Peyer's patch (tissue), 4 donors: ENCODE measurements at places on chromosomes 2 and 18.

- DNase-seq = no peak
Measured at GRCh38 chr2:205177546-205177945, 504.8 kb upstream of the NRP2 start.

DNA sequence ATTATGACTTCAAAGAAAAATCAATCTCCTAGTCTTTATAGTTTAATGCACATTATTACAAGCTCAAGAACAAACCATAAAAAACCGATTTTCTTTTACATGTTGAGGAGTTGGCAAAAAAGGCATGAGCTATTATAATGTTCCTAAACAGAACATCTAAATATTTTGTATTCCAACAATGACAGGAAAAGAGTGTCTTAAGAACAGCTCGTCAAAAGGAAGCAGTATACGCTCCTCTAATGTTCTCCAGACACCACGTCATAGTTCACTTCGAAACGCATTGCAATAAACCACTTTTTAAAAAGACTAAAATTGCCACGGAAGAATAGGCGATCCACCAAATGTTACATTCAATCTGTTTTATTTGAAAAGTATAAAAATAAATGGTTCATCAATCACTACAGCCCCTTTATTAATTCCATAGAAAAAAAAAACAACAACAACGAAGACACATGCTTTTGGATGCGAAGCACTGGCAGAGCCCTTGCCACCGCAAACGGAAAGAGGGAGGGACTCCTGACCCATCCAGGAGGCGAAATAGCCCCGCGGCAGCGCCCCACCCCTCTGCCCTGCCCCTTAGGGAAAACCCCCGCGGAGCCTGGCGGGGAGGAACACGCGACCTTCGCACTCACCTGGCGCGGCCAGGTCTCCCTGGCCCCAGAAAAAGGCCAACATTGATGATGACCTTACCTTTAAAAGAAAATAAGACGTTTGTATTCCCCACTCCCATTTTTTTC, 45.8 kb downstream of the MBP start:
- DNase-seq = no peak

GRCh38 chr2:157868993-157869392, 7.1 kb downstream of the ACVR1 start:
- no peak for DNase-seq

- no peak for DNase-seq
Measured at GRCh38 chr18:45252474-45252873, 362.8 kb upstream of the SLC14A2 start.

DNA sequence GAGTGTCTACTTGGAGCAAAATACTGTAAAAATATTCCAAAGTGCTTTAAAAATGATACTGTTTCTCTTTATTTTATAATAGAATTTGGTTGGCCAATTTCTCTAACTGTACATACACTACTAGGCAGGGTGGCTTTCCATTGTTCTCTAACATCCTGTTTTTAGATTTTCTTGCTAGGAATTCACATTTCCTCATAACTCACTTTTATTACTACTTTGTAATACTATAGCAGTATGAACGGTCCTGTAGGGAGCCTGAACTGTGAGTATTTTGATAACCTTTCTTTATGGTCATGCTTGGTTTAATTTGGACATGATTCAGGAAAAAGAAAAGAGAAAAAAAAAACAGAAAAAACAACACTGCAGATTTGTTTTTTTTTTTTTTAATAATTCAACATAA, 37.8 kb downstream of the GCG start:
- DNase-seq = no peak

- DNase-seq = peak; percentile 55
Measured at GRCh38 chr18:12391487-12392165, 14.6 kb upstream of the AFG3L2 start.

GRCh38 chr2:179875864-179876263, 14.5 kb upstream of the ZNF385B start:
- DNase-seq = no peak

DNA sequence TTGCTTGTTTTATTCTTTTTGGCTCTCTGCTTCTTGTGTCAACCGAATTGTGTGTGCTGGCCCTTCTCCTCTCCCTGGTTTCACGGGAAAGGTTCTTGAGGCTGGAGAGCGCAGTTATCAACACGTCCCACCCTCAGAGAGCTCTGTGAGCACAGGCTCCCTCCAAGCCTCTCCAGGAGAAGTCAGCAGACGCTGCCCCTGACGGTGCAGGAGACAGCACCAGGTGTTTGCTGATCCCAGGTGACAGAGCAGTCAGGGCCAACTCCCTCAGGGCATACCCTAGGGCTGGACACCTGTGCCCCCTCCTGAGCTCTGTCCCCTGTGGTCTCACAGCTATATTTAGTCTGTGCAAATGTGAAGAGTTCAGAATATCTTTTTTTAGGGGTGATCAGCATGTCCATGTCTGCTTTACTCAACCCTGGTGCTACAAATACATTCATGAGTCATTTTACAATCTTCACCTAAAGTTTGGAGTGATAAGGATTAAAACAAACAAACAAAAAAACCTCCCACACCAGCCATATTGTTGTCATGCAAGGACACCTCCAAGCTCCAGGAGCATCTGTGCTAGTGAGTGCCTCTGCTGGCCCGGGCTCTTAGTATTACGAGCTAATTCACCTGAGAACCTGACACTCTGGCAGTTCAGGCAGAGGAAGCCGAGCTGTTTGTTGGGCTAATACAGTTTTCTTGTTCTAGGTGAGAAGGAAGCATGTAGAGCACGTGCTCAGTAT, 65.9 kb upstream of the TMEM200C start:
- no peak for DNase-seq

- no peak for DNase-seq
Measured at GRCh38 chr2:218607436-218608115, at the start of gene PLCD4. PLCD4 (plus strand) TSS chr2:218607899; CDS start chr2:218615740, 7,841 bp downstream.

DNA sequence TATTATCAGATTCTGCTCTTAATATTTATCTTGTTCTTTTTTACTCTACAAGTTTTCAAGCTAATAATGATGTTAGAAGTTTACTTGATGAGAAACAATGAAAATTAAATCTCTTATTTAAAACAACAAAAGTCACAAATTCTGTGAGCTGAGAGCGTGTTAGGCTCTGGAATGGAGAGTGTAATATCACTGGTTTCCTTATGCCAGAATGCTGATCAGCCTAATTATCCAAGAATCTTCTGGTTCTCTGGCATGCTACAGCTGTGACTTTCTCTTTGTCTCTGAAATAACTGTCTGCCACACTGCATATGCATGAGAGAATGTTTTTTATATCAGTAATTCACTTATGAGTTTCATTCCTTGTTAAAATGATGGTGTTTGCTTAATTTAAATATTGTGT, 236.7 kb downstream of the PARD3B start:
- no peak for DNase-seq

DNA sequence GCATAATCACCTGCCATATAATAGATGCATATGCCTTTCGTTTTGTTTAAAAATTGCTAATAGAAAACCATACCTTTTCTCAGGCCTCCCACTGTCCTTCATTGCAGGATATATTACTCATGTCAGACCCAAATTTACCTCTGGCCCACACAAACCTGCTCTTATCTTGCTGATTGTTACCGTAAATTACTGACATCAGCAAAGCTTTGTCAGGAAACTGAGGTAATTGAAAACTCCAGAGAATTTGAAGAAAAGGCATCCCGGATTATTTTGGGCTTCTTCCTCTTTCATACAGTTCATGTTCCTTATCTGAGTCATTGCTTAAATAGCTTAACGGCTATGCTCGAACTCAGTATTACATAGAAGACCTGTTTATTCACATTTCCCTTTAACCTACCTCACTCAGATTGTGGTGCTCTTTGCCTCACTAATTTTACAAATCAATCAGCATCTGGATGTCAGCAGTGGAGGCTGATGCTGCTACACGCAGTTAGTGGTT, 145.7 kb downstream of the ZEB2 start:
- DNase-seq = no peak

- no peak for DNase-seq
Measured at GRCh38 chr2:42328148-42328833, 32.7 kb downstream of the COX7A2L start.

DNA sequence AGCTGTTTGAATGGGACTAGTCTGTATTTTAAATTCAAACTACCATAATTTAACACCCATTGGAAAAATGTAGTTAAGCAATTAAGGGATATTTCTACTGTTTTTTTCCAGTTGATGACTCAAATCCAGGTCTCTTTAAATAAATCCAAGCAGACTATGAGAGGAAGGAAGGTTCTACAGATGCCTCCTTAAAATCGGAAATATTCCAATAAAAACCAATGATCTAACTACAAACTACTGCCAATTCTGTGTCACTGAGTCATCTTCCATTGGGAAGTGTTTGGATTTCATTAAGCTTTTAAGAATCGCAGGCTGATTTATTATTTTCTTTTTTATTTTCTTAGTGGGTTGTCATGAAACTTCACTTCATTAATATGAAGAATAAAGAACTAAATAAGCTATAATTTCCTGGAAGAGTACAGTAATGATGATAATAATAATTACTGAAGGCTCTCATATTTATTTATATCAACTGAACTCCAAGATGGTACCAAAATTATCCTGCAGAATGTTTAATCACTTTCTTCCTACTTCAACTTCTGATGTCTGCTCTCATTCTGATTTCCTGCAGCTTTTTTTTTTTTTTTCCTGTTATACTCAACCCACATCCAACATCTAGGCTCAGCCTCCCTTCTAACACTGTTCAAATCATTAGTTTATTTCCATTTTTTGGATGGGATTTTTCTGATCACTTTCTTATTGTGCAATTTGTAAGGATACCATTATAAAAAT, 166.3 kb upstream of the FN1 start:
- no peak for DNase-seq

GRCh38 chr2:148582679-148583511, 61.7 kb upstream of the EPC2 start:
- DNase-seq = no peak

DNA sequence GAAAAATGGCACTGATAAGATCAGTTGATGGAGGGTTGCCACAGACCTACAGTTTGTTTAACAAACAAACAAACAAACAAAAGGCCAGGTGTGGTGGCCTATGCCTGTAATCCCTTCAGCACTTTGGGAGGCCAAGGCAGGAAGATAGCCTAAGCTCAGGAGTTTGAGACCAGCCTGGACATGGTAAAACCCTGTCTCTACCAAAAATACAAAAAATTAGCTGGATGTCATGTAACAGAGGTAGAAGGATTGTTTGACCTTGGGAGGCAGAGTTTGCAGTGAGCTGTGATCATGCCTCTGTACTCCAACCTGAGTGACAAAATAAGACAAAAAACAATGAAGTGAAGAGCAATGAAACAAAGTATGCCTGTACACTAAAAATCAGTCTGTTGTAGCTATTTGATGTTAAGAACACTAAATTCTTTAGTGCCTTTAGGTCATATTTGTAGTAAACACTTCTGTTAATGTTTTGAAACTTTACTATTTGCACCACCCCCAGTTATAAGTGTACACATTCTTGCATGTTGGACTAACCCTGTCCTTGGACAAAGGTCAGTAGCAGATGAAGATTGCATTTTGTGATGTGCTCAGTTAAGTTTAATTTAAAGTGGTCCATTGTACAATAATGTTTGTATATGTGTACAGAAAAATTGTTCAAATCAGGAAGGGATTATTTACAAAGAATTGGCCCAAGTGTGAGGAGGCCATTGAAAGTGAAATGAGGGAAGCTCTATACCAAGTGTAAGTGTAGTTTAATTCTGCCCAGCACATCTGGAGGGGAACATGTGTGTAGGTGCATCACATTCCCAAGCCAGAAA, 73.9 kb downstream of the KYNU start:
- no peak for DNase-seq

GRCh38 chr2:48715956-48716355, 39.6 kb downstream of the LHCGR start:
- no peak for DNase-seq

- DNase-seq = no peak
Measured at GRCh38 chr2:99481941-99482340, 7.9 kb downstream of the REV1 start.

DNA sequence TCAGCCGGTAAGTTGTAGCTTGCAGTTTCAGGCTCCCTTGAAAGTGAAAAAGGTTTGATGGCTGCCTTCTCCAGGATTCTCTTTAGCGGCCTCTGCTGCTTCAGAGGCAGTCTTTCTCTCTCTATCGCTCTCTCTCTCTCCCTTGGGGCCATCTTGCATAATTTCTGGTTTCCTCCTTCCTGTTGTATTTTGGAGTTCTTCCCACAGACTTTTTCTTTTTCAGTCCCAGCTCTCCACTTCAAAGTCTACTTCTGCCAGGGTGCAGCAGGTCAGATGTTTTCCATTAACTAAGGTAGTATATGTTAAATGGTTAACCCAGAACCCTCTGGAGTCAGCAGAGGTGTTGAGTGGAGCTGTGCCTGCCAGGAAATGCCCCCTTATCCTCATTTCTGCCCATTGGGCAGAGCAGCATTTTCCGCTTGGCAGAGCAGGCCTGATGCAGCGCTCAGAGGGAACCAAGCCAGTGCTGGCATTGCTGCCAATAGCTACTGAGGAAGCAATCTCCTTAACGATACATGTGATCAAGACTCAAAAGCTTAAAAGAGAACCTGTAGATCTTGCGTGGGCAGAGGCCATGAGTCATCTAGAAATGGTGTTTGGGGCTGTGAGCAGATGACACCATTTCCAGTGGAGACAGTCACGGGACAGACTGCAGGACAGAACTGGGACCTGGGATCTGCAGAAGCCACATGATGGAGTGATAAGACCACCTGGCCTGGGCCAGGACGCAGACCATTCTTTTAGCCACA, 20.8 kb downstream of the DBI start:
- no peak for DNase-seq

- DNase-seq = no peak
Measured at GRCh38 chr2:209570194-209570593, 146.3 kb downstream of the MAP2 start.

DNA sequence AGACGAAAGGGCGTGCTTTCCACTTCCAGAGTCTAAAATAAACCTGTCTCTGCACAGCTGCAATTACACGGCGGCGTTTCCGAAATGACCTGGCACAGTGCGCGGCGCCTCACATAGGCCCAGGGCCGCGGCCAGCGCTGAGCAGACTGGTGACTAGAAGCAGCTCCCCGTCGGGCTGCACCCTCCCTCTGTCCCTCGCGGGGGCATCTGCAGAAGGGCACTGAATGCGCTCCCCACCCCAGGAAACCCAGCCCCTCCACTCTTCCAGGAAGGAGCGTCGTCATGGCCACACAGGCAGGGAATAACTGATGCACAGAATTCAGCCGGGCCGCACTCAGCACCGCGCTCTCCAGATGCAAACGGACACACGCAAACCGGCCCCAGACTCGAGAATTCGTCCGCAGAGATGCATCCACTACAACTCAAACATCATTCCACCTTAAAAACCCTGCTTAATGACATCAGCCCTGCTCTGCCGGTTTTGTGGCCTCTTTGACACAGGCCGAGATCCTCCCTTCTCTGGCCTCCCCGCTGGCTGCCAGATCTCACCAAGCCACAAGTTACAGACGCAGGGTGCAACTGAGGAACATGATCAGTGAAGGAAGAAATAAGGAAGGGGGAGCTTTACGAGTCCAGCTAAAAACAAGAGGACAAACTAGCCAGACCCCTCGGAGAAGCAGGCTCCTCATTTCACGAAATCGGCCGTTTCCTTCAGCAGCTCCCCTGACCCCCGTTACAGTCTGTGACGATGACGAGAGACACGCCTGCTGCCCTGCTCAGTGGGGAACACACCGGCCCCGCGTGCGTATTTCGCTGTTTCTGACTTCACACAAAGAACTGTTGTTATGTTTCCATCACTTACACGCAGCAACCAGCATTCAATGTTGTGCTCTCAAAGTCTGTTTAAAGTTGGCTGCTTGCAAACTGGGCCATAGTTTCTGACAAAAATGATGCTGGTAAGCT, 40.2 kb downstream of the MBP start:
- no peak for DNase-seq

GRCh38 chr2:23606196-23606595, 221.2 kb downstream of the KLHL29 start:
- no peak for DNase-seq
